ENCODE measurements at places on chromosomes 16 and 17. TPM values are rescaled to one million over a fixed set of nuclear protein-coding genes. Genes with fewer than 3 reads are reported as not detected.

Gene NHLRC4
- 3.2 TPM for total RNA-seq

Gene LYRM9
- 10.8 TPM for total RNA-seq

Gene CRISPLD2
- 44.0 TPM for total RNA-seq

Gene SPNS2
- total RNA-seq = under 0.01 TPM

Gene NPIPB6
- total RNA-seq = not detected

Gene CHST4
- total RNA-seq = not detected

Gene KCNJ16
- not detected for total RNA-seq

Gene CES3
- total RNA-seq = not detected

Gene ERN2
- 0.43 TPM for total RNA-seq

Gene MCRIP1
- 96.6 TPM for total RNA-seq

Gene GRAP
- not detected for total RNA-seq

Gene FNDC8
- total RNA-seq = not detected

Gene KRTAP1-5
- 16.4 TPM for total RNA-seq

Gene CASKIN1
- under 0.01 TPM for total RNA-seq

Measured in fibroblast of villous mesenchyme (primary cell).